ENCODE measurements at places on chromosomes 16 and 17. TPM values are rescaled to one million over a fixed set of nuclear protein-coding genes. Genes with fewer than 3 reads are reported as not detected.

DNA sequence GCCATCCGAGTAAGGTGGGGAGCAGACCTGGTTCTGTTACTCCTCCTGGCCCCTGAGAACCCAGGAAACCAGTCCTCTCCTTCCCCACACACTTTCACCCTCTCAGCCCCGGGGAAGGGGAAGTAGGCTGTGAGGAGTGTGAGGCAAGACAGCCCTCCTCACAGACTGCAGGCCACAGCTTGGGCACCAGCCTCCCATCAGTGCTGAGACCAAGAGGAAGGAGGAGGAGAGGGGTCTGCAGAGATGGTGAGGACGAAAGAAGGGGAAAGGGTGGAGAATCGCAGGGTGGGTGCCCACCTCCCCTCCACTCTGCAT lies 7.0 kb downstream of the G6PC3 start:
- DNase-seq: no peak

- no peak for DNase-seq
Observed at GRCh38 chr17:81457401-81457800, 55.2 kb downstream of the ACTG1 start.

Gene GUCY2D
- total RNA-seq: not detected

Gene ODAD4
- total RNA-seq: 1.4 TPM

DNA sequence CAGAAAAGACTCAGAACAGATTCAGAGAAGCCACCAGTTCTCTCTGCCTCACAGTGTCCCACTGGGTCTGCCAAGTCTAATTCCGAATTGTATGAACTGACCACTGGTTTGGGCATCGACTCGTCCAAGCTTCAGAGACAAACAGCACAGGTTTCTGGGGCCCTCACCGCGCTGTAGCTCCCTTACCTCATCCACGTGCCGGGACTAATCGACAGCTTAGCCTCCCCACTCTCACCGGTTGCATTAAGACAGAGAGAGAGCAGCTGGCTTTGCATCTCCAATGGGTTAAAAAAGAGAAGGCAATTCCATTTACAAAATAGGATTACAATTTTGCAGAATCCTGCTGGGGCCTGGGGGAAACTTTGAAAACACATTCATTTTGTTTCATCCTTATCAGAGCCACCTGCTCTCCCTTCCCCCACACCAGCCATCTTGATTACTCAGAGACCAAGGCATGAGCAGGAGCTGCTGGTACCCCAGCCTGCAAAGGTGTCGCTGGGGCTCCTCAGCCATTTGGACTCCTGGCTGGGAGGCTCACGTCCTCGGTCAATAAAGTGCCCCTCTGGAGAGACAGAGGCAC lies 95.3 kb upstream of the RPL38 start:
- no peak for DNase-seq

DNA sequence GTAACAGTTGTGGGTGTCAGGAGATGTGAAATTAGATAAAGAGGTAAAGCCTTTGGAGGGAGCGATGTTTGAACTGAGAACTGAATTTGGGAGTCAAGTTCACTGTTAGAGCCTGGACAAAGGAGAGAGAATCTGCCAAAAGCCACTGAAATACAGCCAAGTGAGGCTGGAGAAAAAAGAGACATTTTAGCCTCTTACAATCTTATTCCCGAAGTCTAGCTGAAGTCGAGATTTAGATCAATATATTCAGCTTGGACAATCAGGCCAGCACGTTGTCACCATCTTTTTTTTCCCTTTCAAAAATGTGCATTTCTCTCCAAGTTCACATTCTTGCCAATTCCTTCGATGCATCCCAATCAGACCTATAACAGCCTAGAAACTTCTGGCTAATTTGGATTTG lies 312.2 kb downstream of the RBFOX1 start:
- no peak for DNase-seq

Gene ANTKMT
- total RNA-seq: 127 TPM

DNA sequence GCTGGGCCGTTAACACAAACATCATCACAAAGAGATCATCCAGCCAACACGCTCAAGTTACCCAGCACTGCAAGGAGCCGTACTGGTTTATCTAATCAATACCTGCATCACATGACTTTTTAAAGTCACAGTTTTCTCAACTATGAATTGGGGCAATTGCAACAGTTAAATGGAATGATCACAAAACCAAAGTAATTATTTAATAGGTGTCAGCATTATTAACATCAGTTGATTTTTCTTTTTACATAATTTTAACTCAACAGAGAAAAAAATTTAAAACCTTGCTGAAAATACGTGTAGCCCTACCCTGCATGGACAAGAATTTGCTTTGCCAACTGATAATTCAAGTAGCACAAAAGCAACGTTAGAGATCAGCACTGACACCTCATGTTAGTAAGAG lies 95.7 kb upstream of the SOX9 start:
- no peak for DNase-seq

GRCh38 chr17:75087558-75088453 lies at the start of gene SLC16A5:
TSS of gene SLC16A5 (plus strand) at chr17:75087954. CDS start at chr17:75093637, 5,683 bp downstream.
- DNase-seq: peak; percentile 82

DNA sequence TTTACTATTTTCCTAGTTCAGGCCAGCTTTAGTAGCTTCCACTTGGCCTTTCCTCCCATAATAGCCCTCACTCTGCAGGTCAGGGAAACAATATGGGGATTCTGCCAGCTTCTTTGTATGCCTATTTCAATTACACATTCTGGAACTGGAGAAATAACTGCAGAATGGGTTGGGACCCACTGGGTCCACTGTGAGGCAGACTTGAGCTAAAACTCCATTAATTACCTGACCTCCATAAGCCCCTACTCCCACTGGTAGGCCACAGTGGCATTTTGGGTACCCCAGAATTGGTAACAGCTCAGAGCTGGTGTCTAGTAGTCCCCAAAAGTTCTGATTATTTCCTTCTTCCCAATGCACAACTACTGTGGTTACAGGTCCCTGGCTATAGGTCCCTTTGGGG lies 16.7 kb upstream of the TENT4B start:
- no peak for DNase-seq

- peak; percentile 24 for DNase-seq
Observed at GRCh38 chr16:46857368-46857945, 26.5 kb upstream of the C16orf87 start.

DNA sequence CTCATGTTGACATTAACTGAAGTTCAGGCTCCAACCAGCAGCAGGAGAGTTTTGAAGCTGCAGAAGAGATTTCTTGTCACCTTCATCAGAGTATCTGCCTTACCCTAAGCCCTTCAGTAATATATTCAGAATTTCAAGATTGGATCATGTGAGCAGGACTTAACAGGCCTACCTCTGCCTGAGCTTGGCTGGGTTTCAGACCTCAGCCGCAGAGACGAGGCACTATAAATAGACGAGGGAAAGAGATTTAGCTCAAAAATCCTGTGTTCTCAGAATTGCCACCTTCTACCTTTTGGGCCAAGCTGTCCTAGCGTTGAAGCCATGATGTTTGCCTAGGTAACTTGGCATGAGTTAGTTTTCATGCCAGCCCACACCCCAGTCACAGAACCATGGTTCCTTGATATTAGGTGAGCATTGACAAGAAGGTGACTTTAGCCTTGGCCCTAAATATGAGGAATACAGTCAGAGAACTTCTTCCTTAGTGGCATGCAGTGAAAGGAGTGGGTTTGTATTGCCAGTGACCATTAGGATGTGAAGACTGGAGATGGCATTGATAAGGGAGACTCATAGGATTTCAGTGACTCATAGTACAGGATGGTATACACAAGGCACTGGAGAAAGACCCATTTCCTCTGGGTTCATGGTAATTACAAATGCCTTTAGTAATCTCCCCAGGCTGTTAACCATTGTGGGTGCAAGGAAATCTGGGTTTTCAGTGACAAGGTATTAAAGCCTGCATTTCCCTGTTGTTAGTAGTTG lies 224.3 kb downstream of the MSI2 start:
- DNase-seq: peak; percentile 60

All from adrenal gland (tissue), 19 donors.